ENCODE measurements at places on chromosomes 13 and 19.

- DNase-seq = no peak
Observed at GRCh38 chr19:28999724-29000433, 213.1 kb downstream of the UQCRFS1 start.

- no peak for DNase-seq
Observed at GRCh38 chr13:29103065-29103800, 283.1 kb downstream of the MTUS2 start.

- peak; percentile 67 for DNase-seq
Observed at GRCh38 chr13:94433055-94433961, 46.2 kb downstream of the DCT start.

- no peak for DNase-seq
Observed at GRCh38 chr19:32316034-32316433, 29.4 kb upstream of the ZNF507 start.

GRCh38 chr13:101944521-101944920 lies 457.3 kb downstream of the FGF14 start:
- DNase-seq = no peak

GRCh38 chr19:55358943-55359908 lies 3.8 kb downstream of the GARIN5B start:
- DNase-seq = no peak

- DNase-seq = no peak
Observed at GRCh38 chr13:114219392-114219791, 15.3 kb upstream of the CDC16 start.

DNA sequence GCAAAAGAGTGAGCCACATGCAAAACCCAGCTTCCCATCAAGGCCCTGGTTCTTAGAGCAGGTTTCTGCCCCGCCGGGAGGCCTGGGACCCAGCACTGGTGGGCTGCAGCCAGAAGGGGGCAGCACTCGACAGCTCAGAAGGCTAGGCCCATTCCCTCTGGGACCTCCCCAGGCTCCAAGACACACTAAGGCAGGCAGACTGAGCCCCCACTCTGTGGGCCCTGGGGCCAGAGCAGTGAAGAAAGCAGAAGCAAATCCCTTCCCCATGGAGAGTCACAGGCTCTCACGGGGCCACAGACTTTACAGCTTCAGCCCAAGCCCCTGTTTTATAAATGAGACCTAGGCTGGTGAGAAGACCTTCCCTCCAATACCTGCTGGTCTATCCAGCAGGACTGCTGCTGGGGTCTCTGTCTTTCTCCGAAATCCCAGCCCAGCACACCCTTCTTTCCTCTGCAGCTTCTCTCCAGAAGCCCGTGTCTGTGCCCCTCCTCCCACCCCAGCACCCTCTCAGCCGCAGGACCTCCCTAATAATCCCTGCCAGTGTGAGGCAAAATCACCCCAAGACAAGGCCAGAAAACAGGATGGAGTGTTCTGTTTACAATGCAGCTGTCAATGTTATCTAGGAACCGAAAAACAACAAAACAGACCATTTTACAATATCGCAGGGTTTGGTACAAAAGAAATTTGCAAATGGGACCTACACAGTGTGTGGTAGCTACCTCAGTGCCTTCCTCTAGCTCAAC lies 109.3 kb downstream of the ABCC4 start:
- peak; percentile 74 for DNase-seq

DNA sequence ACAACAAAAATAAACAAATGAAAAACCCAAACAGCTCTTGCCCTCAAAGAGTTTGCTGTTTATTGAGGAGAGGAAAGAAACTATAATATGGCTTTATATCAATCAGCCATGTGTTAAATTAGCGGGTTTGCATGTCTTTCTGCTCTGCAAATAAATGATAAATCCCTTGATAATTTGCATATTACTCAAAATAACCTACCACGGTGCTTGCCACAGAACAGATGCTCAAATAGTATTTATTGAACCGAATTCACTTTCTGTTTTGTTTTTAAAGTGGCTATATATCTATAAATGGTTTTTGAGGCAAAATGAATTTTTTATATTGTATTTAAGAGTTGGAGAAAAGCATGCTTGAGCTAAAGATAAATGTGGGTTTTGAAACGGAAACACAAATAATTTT lies 428.1 kb downstream of the ITGBL1 start:
- DNase-seq = no peak

- DNase-seq = no peak
Observed at GRCh38 chr13:32175307-32175706, 139.9 kb downstream of the ZAR1L start.

- no peak for DNase-seq
Observed at GRCh38 chr13:41812851-41813250, 148.1 kb downstream of the VWA8 start.

- no peak for DNase-seq
Observed at GRCh38 chr13:87666831-87667230, 4.3 kb upstream of the SLITRK5 start.

GRCh38 chr13:29713839-29714238 lies 118.4 kb upstream of the SLC7A1 start:
- DNase-seq = peak; percentile 22

Measured in HEK293T (cell line).